Purkinje cell (primary cell): ENCODE measurements at places on chromosomes 1 and 21. TPM values are rescaled to one million over a fixed set of nuclear protein-coding genes. Genes with fewer than 3 reads are reported as not detected.

The KRTAP19-1 gene
- polyA plus RNA-seq: not detected in 2 replicates

The VPS72 gene
- 9.7 and 12.8 TPM in 2 replicates for polyA plus RNA-seq

The PYHIN1 gene
- not detected in 2 replicates for polyA plus RNA-seq

The CDA gene
- 0.98 and 7.1 TPM in 2 replicates for polyA plus RNA-seq

The ZNF593OS gene
- not detected in 2 replicates for polyA plus RNA-seq

The PROX1 gene
- polyA plus RNA-seq: 0.26 and 1.8 TPM in 2 replicates

The AGMAT gene
- polyA plus RNA-seq: 0.97 TPM in 1 of 2 replicates, not detected in the other

The GREM2 gene
- polyA plus RNA-seq: 9.4 and 11.0 TPM in 2 replicates

The RERE gene
- 14.8 and 15.0 TPM in 2 replicates for polyA plus RNA-seq

The FCRL4 gene
- polyA plus RNA-seq: not detected in 2 replicates

The NPR1 gene
- 0.23 and 1.7 TPM in 2 replicates for polyA plus RNA-seq

The ADCY10 gene
- polyA plus RNA-seq: 0.12 and 0.88 TPM in 2 replicates

The PEA15 gene
- polyA plus RNA-seq: 95.5 and 102 TPM in 2 replicates

The DIP2A gene
- polyA plus RNA-seq: 8.5 and 9.5 TPM in 2 replicates

The SEC16B gene
- 0.65 and 2.0 TPM in 2 replicates for polyA plus RNA-seq

The NLRP3 gene
- 6.0 and 12.5 TPM in 2 replicates for polyA plus RNA-seq

The C1orf94 gene
- not detected in 2 replicates for polyA plus RNA-seq

The CD52 gene
- 2.4 TPM in 1 of 2 replicates, not detected in the other for polyA plus RNA-seq

The TEDDM1 gene
- polyA plus RNA-seq: not detected in 2 replicates

The KCNJ15 gene
- not detected in 2 replicates for polyA plus RNA-seq

The KRTAP10-11 gene
- polyA plus RNA-seq: not detected in 2 replicates

The FTCD gene
- polyA plus RNA-seq: not detected in 2 replicates

The ELAPOR1 gene
- 2.1 and 6.5 TPM in 2 replicates for polyA plus RNA-seq

The PLA2G2F gene
- not detected in 2 replicates for polyA plus RNA-seq

The PTPRC gene
- 0.04 and 1.3 TPM in 2 replicates for polyA plus RNA-seq

The SLC1A7 gene
- not detected in 2 replicates for polyA plus RNA-seq

The TEX38 gene
- not detected in 2 replicates for polyA plus RNA-seq

The WDR77 gene
- 11.4 and 16.2 TPM in 2 replicates for polyA plus RNA-seq

The PRELP gene
- polyA plus RNA-seq: 0.27 and 1.4 TPM in 2 replicates

The GRIK3 gene
- 0.32 and 2.2 TPM in 2 replicates for polyA plus RNA-seq

The NIBAN1 gene
- 1.5 TPM in 1 of 2 replicates, not detected in the other for polyA plus RNA-seq

The KCNQ4 gene
- not detected in 2 replicates for polyA plus RNA-seq

The TSTD1 gene
- 35.1 and 74.9 TPM in 2 replicates for polyA plus RNA-seq

The LRRC7 gene
- 4.0 and 15.2 TPM in 2 replicates for polyA plus RNA-seq

The SPATA46 gene
- not detected in 2 replicates for polyA plus RNA-seq

The ADGRL2 gene
- polyA plus RNA-seq: 45.7 and 84.1 TPM in 2 replicates

The CSDE1 gene
- 299 and 341 TPM in 2 replicates for polyA plus RNA-seq

The HLCS gene
- polyA plus RNA-seq: 7.2 and 8.3 TPM in 2 replicates

The LAMB3 gene
- polyA plus RNA-seq: 0.10 and 0.19 TPM in 2 replicates

The CLCA4 gene
- not detected in 2 replicates for polyA plus RNA-seq

The TMEM269 gene
- polyA plus RNA-seq: not detected in 2 replicates

The ATP5PB gene
- polyA plus RNA-seq: 901 and 1,193 TPM in 2 replicates

The GPR37L1 gene
- polyA plus RNA-seq: 25.0 and 33.3 TPM in 2 replicates

The CHODL gene
- polyA plus RNA-seq: 3.4 and 4.4 TPM in 2 replicates

The FGR gene
- polyA plus RNA-seq: 1.0 TPM in 1 of 2 replicates, not detected in the other

The FAM72C gene
- polyA plus RNA-seq: 1.3 and 1.8 TPM in 2 replicates

The TARS2 gene
- 8.8 and 13.9 TPM in 2 replicates for polyA plus RNA-seq

The SUSD4 gene
- polyA plus RNA-seq: 153 and 160 TPM in 2 replicates
